ENCODE measurements at places on chromosomes 12 and 14.
A peak's percentile ranks its signal among the peaks of the same experiment; 100 is the strongest.

DNA sequence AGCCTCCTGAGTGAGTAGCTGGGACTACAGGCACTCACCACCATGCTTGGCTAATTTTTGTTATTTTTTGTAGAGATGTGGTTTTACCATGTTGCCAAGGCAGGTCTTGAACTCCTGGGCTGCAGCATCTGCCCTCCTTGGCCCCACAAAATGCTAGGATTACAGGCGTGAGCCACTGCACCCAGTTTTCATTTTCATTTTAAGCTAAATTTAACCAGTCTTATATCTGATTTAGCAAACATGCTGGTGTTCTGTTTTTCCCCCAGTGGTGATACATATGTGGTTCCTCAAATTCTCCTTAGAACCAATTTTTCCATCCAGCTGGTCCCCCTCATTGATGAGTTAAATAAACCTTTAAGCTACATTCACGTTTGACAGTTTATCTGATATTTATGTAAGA, 43.8 kb upstream of the BICD1 start:
- peaks cover 4% of the 10 kb centered on the region for H3K27me3 ChIP-seq
- DNase-seq = no peak
- H3K27ac ChIP-seq = no peak overlapping the region
- H3K36me3 ChIP-seq = no peaks in the 10 kb centered on the region
- no peak overlapping the region for H3K4me3 ChIP-seq

GRCh38 chr14:24382064-24382371, 14.0 kb downstream of the NFATC4 start:
- peaks cover 3% of the 10 kb centered on the region for H3K36me3 ChIP-seq
- no peak overlapping the region for H3K27ac ChIP-seq
- DNase-seq = no peak
- no peak overlapping the region for H3K4me3 ChIP-seq

- peaks cover 12% of the 10 kb centered on the region for H3K4me1 ChIP-seq
- H3K27me3 ChIP-seq = peaks cover 2% of the 10 kb centered on the region
- no peak overlapping the region for H3K27ac ChIP-seq
- no peak overlapping the region for H3K4me3 ChIP-seq
- H3K36me3 ChIP-seq = peaks cover 52% of the 10 kb centered on the region
These were observed 47.7 kb downstream of the CKB start for GRCh38 chr14:103474893-103475292.

- H3K4me3 ChIP-seq = no peak overlapping the region
- peaks cover 19% of the 10 kb centered on the region for H3K4me1 ChIP-seq
- DNase-seq = peak; percentile 71
- H3K27me3 ChIP-seq = no peaks in the 10 kb centered on the region
- H3K27ac ChIP-seq = no peak overlapping the region
- no peaks in the 10 kb centered on the region for H3K36me3 ChIP-seq
These were observed 3.3 kb upstream of the SLC4A8 start for GRCh38 chr12:51421266-51421884.

- no peaks in the 10 kb centered on the region for H3K27me3 ChIP-seq
- peaks cover 23% of the 10 kb centered on the region for H3K4me1 ChIP-seq
- H3K36me3 ChIP-seq = no peaks in the 10 kb centered on the region
- DNase-seq = no peak
- H3K4me3 ChIP-seq = no peak overlapping the region
- no peak overlapping the region for H3K27ac ChIP-seq
These were observed 17.0 kb downstream of the SSPN start for GRCh38 chr12:26212396-26212795.

DNA sequence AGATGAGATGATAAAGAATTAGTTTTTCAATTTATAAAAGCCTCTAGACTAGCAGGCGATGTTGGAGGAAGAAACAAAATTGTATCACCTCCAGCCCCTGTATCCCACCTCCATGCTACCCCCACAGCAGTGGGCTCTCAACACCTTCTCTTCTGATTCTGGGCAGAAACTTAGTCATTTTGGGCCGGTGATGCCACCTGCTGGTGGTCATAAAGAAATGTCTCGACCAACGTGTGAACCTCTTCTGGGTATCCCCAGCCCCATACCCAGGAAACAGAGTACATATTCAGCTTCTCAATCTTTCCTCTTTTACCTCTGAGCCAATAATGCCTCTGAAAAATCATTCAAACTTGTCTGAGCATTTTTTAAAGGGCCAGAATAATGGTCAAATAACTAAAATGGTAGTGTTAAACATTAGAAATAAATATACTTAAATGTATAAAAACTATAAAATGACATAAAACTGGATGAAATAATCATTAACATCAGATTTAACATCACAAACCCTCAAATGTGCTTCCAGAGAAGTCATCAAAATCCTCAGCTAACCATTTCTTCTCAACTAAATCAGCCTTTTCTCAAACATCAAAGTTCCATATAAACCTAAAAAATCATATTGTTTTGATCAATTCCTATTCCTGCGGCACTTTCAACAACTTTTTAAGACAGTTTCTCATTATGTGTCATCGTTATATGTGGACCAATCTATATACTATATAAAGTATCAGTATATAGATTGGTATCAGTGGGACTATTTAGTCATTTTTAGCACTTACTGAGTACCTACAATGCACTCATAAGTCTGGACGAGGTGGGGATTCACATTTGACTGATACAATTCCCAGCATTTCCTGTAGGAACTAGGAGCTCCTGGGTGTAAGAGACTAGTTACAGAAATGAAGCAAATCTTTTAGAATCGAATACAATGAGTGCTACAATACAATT, 69.4 kb downstream of the ATXN2 start:
- peaks cover 16% of the 10 kb centered on the region for H3K36me3 ChIP-seq
- H3K4me1 ChIP-seq = peaks cover 19% of the 10 kb centered on the region

DNA sequence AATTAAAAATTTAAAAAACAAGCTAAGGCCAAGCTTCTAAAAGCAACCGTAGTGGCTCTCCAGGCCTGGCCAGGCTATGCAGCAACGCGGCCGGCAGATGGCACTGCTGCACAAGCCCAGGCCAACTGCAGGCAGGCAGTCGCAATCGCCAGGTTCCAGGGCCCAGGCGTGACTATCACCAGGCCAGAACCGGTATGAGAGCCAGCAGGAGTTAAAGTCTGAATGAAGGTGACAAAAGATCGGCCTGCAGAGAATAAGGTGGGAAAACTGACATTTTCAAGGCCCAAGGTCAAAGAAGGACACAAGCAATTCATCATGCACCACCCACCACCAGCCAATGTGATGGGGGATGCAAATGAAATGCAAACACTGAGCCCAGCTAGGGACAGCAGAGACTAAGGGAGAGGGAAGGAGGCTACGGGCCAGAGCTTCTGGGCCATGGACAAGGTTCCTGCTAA, 43.6 kb upstream of the ANO2 start:
- no peaks in the 10 kb centered on the region for H3K36me3 ChIP-seq
- H3K27ac ChIP-seq = no peak overlapping the region
- peaks cover 6% of the 10 kb centered on the region for H3K4me1 ChIP-seq
- peak; percentile 62 for DNase-seq
- no peak overlapping the region for H3K4me3 ChIP-seq
- peaks cover 8% of the 10 kb centered on the region for H3K27me3 ChIP-seq

DNA sequence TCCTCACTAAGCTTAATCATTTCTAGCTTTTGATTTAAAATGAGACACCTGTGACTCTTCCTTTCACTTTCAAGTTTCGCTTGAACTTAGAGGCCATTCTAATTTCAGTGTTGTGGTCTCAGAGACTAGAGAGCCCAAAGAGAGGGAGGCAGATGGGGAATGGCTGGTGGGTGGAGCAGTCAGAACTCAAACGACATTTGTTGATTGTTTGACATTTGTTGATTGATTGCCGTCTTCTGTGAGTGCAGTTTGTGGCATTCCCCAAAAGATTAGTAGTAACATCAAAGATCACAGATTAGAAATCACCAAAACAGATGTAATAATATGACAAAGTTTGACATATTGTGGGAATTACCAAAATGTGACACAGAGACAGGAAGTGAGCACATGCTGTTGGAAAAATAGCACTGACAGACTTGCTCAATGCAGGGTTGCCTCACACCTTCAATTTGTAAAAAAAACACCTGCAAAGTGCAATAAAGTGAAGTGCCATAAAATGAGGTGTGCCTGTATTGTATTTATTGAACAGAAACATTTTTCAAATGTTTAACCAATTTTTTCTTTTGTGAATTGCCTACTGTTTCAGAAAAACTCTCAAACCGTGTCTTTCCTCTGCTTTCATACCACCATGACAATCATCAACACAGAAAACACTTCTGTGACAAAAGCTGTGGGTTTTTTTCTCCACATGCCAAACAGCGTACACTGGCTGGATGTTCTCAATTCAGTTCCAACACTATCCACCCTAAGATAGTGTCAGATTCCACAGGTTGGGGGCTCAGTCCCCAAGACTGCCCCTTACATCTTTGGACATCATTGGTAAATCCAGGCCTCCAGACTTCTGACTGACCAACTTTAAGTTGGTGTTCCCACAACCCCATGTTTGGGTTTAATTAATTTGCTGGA, 376.3 kb upstream of the RGS6 start:
- H3K4me3 ChIP-seq = peak overlapping the region; percentile 21
- no peak for DNase-seq
- no peaks in the 10 kb centered on the region for H3K27me3 ChIP-seq
- peaks cover 58% of the 10 kb centered on the region for H3K4me1 ChIP-seq
- H3K27ac ChIP-seq = peak overlapping the region; percentile 20

GRCh38 chr14:72616811-72617210, 277.1 kb downstream of the DPF3 start:
- peak overlapping the region; percentile 64 for H3K27ac ChIP-seq
- H3K4me3 ChIP-seq = peak overlapping the region; percentile 33
- H3K27me3 ChIP-seq = no peaks in the 10 kb centered on the region
- peaks cover 67% of the 10 kb centered on the region for H3K4me1 ChIP-seq

DNA sequence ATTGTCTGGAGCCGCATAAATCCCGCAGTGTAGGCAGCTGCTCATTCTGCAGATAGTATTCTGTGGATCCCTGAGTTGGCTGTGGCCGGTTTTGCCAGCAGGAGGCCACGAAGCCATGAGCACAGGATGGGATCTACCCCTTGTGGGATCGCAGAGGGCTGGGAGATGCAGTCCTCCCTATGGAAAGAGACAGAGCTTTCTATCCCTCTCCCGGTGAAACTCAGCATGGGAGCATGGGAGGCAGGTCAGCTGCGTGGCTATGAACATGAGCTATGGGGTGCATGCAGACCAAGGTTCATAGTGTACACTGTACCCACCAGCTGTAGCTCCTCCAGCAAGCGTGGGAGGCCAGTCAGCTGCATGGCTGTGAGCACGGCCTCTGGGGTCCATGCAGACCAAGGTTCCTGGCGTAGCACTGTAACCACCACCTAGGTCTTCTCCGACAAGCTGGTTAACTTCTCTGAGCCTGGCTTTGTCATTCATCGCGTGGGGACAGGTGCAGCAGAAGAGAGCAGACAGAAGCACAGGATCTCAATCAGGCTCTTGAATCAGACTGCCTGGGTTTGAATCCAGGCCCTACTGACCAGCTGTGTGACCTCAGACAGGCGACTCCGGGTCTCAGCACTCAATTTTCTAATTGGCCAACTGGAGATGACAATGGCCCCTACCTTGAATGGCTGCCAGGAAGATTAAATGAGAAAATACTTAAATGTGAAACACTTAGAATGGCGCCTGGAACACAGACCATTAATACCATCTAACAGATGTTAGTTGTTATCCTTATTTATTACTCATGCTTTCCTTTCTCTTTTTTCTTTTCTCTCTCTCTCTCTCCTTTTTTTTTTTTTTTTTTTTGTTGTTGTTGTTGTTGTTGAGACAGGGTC, 6.0 kb downstream of the BDKRB1 start:
- no peak overlapping the region for H3K27ac ChIP-seq
- peaks cover 97% of the 10 kb centered on the region for H3K4me1 ChIP-seq
- H3K36me3 ChIP-seq = peaks cover 87% of the 10 kb centered on the region
- no peak for DNase-seq
- H3K4me3 ChIP-seq = no peak overlapping the region
